ENCODE measurements at places on chromosomes 11 and 22.

DNA sequence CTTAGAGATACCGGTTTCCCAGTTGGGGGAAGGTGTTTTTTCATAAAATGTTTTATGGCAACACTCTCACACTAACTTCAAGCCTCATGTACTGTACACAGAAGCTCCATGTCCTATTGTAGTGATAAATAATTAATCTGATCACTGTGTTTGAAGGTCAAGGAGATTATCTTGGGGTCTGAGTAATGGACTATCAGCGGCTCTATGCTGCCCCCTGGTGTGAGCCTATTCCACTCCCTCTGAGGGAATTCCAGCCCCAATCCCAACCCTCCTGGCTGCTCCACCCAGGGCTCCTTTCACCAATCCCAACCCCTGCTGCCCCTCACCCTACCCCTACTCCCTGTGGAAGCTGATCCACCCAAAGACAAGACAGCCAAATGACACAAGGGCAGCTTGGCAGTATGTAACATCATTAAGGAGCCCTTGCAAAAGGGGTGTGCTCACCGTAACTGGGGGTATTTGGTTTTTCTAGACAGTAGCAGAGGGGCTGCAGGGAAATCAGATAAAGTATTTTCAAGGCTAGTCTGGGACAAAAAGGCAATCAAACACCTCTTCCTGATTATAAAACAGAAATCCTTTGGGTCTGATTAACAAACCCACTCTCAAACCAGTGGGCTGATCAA, 22.3 kb downstream of the HPS4 start:
- DNase-seq = no peak

DNA sequence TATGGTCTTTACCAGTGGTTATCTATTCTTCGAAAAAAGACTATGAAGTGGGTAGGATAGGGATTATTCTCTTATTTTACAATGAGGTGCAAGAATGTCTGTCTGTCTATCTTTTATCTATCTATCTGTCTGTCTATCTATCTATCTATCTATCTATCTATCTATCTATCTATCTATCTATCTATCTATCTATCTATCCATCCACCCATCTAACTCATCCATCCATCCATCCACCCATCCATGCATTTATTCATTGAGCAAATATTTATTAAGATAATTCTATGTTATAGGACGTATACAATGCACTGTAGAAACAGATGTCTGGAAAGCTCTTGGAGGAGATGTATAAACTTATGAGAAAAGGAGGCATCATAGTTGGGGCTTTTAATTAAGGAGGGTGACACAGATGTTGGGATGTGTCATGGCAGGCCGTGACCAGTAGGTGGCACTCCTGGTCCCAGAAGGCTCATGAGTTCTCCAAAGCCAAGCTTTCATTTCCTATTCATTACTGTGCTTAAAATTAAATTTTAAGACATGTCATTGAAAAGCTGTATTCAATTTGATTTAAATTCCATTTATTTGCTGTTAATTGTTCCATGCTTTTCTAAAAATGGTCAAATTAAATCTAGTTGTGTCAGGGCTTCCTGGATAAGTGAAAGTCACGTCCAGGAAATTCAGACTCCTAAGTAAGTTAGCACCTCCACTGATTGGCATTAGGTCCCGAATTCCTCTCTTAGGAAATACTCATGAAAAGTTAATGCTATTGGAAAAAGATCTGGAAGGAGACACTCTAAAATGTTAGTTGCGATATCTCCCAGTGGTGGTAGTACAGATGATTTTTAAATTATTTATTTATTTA, 19.0 kb upstream of the E2F8 start:
- peak; percentile 60 for DNase-seq

- DNase-seq = no peak
These were observed 38.5 kb upstream of the PPARA start for GRCh38 chr22:46111645-46112306.

DNA sequence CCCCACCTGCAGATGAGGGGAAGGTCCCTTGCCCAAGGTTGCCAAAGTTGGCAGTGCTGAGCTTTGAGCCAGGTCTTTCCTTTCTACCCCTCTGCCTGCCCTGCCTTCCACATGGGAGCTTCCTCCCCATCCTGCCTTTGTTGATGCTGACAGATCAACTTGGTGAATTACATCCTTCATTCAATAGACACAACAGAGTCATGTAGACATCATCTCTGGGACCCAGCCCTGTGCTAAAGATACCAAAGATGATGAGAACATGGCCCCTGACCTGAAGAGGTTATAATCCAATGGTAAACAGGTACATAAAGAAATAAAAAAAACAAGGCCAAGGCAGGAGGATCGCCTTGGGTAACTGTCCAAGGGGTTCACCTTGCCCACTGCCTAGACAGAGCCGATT, 42.4 kb upstream of the MAPK1 start:
- DNase-seq = no peak

- no peak for DNase-seq
These were observed 50.7 kb downstream of the IGLL1 start for GRCh38 chr22:23529166-23530103.
